Kasumi-1 (cell line): ENCODE measurements at places on chromosomes 11 and 22.

DNA sequence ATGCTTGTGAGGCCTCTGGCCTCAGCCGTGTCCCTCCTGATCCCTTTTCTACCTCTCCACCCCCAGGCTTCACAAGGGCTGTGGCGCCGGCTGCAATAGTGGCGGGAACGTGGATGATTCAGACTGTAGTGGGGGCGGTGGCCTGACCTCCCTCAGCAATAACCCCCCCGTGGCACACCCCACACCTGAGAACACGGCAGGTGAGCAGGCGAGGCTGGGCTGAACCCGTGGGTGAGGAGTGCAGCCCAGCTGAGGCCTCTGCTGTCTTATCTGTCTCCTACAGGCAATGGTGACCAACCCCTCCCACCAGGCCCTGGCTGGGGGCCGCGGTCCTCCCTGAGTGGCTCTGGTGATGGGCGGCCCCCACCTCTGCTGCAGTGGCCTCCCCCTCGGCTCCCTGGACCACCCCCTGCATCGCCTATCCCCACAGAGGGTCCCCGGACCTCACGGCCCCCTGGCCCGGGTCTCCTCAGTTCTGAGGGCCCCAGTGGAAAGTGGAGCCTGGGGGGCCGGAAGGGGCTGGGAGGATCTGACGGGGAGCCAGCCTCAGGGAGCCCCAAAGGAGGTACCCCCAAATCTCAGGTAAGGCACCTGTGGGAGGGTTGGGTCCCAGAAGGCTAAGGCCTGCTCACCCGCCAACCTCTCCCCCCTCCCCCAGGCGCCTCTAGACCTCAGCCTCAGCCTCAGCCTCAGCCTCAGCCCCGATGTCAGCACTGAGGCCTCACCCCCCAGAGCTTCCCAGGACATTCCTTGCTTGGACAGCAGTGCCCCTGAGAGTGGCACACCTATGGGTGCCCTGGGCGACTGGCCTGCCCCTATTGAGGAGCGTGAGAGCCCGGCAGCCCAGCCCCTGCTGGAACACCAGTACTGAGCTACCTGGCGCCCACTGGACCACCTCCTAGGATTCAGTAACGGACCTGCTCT lies 1.5 kb upstream of the SIPA1 start:
- DNase-seq, result no peak

GRCh38 chr22:20972933-20973577 lies 6.0 kb downstream of the AIFM3 start:
- DNase-seq, result no peak

- DNase-seq, result no peak
Observed at GRCh38 chr11:20452585-20452984, 65.1 kb downstream of the PRMT3 start.

- DNase-seq, result no peak
Observed at GRCh38 chr11:119749006-119749565, 20.1 kb upstream of the NECTIN1 start.

GRCh38 chr11:79708319-79708932 lies 267.6 kb upstream of the TENM4 start:
- DNase-seq, result peak; percentile 60

DNA sequence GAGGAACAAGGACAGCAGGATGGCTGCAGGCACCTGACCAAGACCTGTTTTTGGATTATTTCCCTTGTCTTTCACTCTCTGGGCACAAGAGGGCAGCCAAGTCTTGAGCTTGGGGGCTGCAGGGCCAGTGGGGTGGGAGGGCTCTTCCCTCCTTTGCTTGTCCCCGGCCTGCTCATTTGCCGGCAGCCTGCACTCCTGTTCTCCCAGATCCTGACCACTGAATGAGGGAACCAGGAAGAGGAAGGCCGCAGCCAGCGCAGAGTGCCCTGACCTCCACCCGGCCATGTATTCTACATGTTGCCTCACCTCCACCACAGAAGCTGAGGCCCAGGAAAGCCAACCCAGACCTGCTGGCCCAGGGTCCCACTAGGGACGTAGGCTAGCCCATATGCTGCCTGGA lies 15.5 kb upstream of the NNMT start:
- peak; percentile 46 for DNase-seq

DNA sequence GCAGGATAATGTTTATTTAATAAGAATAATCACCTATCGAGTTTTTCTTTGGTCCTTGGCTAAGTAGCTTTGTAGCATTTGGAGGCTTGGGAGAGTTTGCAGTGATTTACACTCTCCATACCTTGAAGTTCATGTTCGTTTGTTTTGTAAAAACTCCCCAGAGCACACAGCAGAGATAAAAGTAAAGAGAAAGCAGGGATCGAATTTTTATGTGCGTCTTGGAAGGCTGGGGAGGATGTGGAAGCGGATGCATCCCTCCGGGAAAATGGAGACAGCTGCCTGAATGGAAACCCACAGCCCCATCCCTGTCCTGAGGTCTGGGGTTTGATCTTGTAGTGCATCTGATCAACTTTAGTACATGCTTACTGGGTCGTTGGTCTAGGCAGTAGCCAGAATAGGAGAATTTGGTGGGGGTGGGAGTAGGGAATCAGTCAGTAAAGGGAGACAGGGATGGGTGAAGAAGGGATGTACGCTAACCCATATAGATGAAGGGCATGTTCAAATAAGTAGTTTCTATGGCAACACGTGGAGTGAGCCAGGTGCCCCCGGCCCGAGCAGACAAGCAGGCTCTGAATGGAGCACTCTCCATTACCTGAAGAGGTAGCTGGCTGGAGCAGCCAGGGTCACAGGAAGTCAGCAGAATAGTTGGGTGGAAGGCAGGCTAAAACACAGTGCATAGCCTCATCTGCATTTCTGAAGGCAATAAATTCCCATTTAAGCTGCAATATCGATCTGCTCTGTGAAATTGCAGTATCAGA lies 147.8 kb downstream of the COMMD9 start:
- no peak for DNase-seq

GRCh38 chr22:46081831-46082210 lies 68.5 kb upstream of the PPARA start:
- DNase-seq, result no peak

DNA sequence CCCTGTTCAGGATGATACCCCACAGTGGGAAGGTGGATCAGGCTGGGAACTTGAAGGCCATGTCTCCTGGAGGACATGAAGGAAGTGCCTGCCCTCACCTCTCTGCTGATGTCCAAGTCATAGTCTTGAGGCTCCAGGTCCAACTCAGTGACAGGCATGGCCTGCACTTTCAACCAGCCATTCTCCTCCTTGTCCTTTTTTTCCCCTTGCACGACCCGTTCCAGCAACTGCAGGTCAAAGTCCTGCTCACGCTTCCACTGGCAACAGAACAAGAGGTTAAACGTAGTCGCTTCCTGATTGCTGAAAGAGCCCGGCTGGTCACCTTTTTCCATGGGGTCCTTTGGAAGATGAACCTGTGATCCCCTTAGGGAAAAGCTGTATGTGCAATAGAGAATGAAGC lies 47.7 kb downstream of the C11orf58 start:
- no peak for DNase-seq

GRCh38 chr11:130031945-130032344 lies 29.3 kb upstream of the PRDM10 start:
- DNase-seq, result no peak

DNA sequence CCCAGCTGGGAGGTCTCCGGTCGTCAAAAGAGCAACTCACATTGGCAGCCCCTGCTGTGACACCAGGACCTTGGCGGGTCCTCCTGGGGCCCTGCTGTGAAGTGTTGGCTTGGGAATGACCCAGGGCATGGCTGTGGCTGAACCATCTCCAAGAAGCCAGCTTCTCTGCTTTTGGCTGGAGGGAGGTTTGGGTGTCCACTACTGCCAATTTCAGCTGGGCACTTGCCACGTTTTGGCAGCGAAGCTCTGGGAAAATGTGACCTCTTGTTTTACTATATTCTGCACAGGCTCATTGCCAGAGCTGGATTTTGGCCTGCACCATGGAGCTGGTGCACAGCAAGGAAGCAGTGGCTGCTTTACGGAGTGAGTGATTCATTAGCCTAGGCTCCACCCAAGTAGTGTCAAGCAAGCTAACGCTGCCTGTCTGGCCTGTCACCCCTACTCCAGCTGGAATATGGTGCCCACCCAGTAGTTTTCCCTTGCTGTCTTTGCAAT lies 24.3 kb upstream of the SMCO4 start:
- no peak for DNase-seq

DNA sequence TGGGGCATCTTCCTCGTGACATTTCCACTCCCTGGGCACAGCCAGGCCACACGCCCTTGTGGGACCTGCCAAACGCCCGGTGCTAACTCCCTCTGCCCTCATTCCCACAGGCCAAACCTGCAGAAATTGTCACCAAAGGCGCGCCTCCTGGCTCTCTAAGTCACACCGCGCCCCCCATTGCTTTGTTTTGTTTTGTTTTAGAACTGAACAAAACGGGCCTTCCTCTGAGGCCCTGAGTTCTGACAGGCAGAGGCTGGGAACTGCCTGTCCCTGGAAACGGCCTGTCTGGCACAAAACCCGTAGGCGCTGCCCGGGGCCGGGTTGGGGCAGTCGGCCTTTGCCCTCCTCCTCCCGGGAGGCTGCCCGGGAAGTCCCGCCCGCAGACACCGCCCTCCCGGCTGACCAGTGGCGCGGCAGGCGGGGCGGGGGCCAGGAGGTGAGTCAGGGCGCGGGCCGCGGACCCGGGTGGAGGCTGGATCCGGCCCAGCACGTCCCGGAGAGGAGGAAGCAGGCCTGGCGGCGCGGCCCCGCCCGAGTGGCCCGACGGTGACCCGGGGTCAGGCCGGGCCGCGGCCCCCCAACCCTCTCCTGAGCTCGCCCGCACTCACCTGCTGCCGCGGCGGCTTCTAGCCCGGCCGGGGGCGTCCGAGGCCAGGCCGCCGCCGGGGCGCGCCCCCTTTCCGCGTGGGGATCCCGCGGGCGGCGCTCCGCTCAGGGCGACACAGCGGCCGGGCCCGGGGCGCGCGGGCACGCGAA lies 465 bp downstream of the SUN2 start:
- no peak for DNase-seq

DNA sequence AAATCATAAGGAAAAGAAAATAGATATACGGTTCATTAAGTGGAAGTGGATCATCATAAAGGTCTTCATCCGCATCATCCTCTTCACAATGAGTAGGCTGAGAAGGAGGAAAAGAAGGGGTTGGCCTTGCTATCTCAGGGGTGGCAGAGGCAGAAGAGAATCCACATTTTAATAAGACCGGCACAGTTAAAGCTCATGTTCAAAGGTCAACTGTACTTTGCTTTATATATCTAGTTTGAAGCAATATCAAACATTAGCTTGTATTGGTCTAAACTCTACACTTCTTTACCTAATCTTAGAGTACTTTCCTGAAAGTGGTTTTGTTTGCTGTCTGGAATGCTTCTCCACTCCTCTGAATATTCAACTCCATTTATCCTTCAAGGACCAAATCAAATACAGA lies 5.7 kb upstream of the PPFIBP2 start:
- DNase-seq, result no peak

GRCh38 chr11:8266246-8267241 lies 2.9 kb upstream of the LMO1 start:
- DNase-seq, result no peak

DNA sequence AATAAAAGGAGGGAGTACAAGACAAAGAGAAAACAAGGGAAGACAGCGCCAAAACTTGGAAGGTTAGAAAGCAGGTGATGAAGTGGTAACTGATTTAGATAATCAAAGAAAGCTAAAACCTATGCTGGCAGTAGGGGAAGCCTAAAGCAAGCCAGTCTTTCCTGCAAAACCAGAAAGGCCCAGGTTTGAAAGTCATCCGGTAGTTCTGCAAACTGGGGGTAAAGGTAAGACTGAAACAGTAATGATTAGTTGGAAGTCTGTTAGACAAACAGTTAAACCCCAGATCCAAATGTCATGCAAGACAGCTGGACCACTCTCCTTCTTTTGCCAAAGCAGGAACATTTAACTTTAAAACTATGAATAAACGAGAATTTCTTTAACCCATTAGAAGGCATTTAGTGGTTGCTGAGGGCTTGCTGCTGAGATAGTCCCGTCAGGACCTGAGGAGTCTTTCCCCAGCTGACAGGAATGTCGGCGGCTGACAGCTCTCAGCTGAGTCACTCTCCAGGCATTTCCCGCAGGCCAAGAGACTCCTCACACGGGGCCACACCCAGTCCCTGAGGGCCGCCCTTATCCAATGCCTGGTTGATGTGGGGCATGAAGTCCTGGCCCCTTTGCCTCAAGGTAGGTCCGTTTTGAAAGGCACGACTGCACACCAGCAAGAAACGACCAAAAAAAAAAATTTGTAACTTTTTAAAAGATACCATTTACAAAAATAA lies 36.3 kb upstream of the CFAP300 start:
- DNase-seq, result no peak

DNA sequence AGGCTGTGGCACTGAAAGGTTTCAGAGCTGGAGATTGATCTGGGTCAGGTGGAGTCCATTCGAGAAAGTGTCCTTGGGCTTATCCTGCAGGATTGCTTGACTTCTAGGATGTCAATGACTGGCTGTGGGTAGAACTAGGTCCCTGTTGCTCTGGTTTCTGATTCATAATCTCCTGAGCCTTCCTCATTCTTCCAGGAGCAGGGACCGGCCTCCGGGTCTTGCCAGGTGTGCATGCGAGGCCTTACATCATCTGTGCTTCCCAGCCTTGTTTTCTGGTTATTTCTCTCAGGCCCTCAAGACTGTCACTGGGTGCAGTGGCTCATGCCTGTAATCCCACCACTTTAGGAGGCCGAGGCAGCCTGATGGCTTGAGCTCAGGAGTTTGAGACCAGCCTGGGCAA lies 33.3 kb upstream of the SORL1-AS1 start:
- no peak for DNase-seq

- no peak for DNase-seq
Observed at GRCh38 chr11:94141511-94142307, 13.1 kb downstream of the PANX1 start.

GRCh38 chr11:119029069-119029339 lies 1.7 kb downstream of the SLC37A4 start:
- DNase-seq, result no peak

- peak; percentile 11 for DNase-seq
Observed at GRCh38 chr22:45966320-45966894, 10.6 kb downstream of the WNT7B start.

- no peak for DNase-seq
Observed at GRCh38 chr22:22327723-22328122, 83.1 kb downstream of the VPREB1 start.

DNA sequence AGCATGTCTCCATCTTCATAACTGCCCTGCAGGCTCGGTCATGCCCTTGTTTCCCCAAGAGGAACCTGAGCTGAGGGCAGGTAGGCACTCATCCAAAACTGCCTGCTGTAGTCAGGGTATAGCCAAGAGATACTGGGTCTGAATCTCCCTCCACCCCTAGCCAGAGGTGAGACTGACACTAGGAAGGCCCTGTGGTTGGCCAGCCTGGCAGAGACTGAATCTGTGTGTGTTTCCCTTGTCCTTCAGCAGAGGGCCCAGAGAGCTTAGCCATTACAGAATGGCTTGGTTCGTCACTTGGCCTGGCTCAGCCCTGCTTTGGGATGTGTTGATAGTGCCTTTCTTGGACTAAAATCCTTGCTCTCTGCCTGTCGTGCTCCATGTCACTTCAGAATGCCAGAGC lies 79.3 kb upstream of the SUSD2 start:
- DNase-seq, result no peak

- no peak for DNase-seq
Observed at GRCh38 chr11:1867381-1867780, 14.5 kb downstream of the LSP1 start.

GRCh38 chr11:95507794-95508193 lies 276.8 kb upstream of the SESN3 start:
- no peak for DNase-seq
